Urinary bladder (tissue), 4 donors: ENCODE measurements at places on chromosomes 11 and 22.

DNA sequence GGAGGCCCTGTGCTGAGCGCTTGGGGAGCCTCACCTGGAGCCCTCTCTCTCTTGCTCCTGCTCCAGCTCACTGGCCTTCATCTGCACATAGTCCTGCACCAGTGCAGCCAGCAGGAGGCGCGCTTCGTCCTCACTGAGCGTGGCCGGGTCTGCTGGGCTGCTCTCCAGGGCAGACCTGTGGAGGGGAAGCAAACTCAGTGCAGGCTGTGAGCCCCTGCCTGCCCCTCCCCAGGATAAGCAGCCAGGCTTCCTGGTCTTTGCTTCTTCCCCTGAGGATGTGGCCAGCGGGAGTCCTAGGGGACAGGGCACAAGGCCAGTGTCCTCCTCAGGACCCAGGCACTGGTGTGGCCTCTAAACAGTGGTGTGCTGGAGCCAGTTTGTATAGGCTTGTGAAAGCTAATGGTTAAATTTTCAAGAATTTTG, 2.2 kb downstream of the CALCA start:
- no peak for DNase-seq

- no peak for DNase-seq
Measured at GRCh38 chr11:59574932-59575502, 40.6 kb downstream of the OSBP start.

GRCh38 chr11:131385763-131386390, 15.5 kb downstream of the NTM start:
- no peak for DNase-seq

DNA sequence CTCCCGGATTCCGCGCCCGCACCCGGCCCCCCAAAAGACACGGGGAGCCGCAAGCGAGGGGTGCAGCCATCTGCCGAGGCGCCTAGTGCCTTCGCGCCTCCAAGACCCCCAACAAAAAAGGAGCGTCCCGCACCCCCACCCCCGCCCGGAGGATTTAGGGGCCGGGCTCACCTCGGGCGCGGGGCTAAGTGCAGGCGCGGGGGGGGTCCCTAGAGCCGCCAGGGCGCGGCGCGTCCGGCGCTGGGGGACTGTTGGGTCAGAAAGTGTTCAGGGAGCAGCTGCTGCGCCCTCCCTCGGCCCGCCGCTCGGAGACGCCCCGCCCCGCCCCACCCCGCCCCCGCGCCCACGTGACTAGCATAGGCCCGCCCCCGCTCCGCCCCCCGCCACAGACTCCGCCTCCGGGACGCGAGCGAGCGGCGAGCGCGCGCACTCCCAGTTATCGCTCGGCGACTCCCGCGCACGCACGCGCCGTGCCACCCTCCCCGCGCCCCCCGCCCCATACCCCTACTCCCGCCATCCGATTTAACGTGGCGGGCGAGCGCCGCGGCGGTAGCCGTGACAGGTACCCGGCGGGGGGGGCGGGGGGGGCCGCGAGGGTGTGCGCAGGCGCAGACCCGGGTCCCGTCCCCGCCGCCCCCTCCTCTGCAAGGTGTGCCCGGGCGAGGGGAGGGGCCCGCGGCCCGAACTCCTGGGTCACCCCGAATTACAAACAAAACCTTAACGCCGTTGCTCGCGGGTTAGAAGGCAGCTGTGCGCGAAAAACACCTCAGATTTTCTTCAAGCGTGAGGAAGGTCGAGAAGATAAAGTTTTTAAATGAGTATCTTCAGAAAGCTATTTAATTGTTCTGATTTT, 56.2 kb downstream of the KCNJ4 start:
- DNase-seq, result no peak

DNA sequence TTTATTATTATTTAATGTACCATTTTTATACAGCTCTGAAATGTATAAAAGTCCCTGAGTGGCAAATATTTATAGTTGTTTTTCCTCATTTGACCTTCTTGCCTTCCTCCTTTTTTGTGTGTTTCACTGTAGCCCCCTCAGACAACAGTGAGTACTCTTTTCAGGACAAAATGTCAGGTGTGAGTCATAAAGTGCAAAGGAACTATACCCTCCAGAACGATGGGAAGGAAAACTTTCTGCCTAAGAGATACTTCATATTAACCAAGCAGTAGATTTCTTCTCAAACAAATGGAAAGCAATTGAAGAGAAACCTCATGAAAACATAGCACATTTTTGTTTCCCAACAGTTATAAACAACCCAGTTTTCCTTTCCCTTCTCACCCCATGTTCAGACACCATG, 16.1 kb upstream of the MS4A7 start:
- no peak for DNase-seq

DNA sequence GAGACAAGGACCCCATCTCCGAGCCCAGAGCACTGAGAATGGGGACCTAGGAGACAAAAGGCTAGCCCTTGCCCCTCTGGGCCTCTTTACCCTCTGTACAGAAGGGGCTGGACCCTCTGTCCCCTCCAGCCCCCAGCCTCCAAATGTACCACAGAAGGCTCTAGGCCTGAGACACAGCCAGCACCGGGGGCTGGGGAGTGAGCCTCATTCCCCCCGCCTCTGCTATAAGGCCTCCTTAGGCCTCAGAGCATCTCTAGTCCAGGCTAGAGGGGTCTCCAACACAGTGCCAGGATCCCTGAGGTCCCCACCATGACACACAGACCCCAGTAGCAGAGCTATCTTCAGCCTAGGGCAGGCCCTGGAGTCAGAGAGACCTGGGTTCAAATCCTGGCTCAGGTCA, 4.8 kb downstream of the SMTN start:
- no peak for DNase-seq

GRCh38 chr11:95455228-95455970, 224.4 kb upstream of the SESN3 start:
- no peak for DNase-seq

GRCh38 chr22:49824185-49824925, 3.3 kb downstream of the BRD1 start:
- no peak for DNase-seq

GRCh38 chr11:88482871-88483301, 145.3 kb upstream of the CTSC start:
- DNase-seq, result no peak

DNA sequence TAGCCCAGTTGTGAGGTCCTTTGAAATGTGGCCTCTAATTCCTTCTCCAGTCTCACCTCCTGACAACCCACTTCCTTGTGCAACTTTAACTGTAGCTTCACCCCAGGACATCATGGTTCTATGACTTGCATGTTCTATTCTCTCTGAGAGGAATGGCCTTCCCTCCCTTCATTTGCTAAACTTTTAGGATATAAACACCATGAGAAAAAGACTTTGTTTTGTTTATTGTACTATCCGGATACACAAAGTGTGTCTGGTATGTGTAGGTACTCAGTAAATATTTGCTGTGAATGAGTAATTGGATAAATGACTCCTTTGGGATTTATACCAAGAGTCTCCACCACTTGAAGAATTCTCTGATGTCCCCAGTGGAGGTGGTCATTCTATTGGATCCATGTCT, 547.6 kb downstream of the INSC start:
- no peak for DNase-seq

GRCh38 chr11:10651656-10652361, 41.7 kb downstream of the IRAG1 start:
- no peak for DNase-seq

DNA sequence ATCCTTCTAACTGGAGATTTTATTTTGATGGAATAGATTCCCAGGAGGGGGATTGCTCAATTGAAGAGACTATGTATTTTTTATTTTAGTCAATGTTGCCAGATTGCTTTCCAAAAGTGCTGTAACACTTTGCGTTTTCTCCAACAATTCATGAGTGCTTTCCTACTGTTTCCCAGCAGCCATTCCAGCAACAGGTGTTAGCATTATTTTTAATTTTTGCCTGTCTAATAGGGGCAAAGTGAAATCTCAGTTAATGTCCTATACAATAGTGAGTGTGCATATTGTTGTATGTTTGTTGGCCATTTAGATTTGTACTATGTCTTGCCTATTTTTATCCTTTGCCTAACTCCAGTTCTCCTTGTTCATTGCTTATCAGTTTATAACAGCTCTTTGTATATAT, 12.1 kb upstream of the CACNG2 start:
- DNase-seq, result no peak

DNA sequence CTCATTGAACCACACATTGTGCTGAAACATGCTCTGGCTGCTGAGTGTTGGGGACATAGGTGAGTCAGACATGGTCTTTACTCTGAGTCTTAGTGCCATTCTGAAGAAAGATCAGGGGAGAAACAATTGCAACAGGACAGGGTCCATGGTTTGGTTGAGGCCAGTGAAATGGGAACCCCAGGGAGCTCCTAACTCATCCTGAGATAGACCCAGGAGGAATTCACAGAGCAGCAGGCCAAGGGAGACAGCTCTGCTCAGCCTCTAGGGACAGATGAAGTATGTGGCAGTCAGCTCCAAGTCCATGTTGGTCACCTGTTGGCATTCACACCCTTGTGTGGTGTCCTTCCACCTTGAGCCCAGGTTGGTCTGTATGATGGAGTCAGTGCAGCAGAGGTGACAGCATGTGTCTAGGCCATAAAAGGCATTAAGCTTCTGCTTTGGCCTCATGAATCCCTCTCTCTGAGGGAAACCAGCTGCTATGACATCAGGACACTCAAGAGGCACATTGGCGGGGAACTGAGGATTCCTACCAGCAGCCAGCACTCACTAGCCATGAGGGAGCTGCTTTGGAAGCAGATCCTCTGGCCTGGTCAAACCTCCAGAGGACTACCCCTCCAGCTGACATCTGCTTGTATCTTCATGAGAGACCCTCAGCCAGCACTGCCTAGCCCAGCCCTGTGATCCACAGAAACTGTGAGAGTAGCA, 50.3 kb upstream of the MYEOV start:
- DNase-seq, result no peak

- no peak for DNase-seq
Measured at GRCh38 chr11:13332124-13332523, 54.5 kb downstream of the BMAL1 start.

- no peak for DNase-seq
Measured at GRCh38 chr11:113198972-113199661, 115.3 kb upstream of the TTC12 start.

- no peak for DNase-seq
Measured at GRCh38 chr11:86418917-86419316, 44.2 kb downstream of the CCDC81 start.

DNA sequence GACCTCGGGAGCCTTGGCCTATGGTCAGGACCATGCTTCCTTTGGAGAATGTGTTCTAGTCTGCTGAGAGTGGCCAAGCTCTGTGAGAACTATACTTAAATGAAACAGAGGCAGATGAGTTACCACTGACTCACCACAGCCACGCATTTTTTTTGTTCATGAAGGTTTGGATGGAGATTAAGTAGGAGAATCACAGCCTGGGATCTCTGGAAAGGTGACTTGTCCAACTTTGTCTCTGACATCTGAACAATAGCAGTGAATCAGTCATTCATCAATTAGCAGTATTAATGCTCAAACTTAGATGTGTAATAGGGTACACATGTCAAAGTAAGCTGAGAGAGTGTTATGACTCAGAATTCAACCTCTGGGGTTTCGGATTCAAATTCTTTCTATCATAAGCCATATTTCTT, 100.7 kb upstream of the ANO3 start:
- DNase-seq, result no peak

DNA sequence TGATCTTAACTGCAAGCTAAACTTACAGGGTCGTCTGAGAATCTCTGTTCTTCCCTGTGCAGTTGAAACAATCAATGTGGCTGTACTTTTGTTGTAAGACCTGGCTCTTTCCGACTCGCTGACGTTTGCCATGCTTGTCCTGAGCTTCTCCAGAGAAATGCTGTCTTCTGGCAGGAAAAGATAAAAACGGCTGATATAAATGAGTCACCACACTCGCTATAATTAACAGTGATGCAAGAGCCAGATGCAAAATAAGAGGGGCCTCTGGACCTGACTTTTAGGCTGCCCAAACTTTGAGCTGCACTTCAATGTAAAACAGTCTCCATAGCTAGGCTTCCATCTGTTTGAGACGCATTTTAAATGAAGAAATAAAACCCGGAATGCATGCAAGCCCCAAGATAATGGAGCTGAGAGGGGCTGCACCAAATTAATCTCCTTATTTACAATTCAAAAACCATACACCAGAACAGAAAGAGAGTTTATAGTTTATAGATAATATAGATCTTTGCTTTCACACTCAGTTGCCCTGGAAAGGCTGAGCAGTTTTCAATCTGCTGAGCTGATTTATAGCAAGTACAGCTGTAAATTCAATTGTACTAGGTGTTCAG, 48.5 kb downstream of the WT1 start:
- DNase-seq, result no peak

DNA sequence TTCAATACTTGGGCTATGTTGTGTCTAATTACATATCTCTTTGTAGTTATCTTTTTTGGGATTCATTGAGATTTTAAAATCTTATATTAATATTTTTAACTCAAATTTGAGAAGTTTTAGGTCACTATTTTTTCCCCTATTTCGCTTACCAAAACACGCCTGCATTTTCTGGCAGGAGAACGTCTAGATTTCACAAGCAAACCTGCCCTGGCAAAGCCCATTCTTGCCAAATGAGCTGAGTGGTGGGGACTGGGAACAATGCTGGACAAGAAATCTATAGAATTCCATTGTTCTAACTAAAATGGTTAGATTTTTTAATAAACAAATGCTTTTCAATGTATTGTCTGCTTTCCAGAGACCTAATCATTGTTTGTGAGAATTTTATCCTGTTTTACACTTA, 1283.7 kb upstream of the RAG2 start:
- DNase-seq, result no peak

DNA sequence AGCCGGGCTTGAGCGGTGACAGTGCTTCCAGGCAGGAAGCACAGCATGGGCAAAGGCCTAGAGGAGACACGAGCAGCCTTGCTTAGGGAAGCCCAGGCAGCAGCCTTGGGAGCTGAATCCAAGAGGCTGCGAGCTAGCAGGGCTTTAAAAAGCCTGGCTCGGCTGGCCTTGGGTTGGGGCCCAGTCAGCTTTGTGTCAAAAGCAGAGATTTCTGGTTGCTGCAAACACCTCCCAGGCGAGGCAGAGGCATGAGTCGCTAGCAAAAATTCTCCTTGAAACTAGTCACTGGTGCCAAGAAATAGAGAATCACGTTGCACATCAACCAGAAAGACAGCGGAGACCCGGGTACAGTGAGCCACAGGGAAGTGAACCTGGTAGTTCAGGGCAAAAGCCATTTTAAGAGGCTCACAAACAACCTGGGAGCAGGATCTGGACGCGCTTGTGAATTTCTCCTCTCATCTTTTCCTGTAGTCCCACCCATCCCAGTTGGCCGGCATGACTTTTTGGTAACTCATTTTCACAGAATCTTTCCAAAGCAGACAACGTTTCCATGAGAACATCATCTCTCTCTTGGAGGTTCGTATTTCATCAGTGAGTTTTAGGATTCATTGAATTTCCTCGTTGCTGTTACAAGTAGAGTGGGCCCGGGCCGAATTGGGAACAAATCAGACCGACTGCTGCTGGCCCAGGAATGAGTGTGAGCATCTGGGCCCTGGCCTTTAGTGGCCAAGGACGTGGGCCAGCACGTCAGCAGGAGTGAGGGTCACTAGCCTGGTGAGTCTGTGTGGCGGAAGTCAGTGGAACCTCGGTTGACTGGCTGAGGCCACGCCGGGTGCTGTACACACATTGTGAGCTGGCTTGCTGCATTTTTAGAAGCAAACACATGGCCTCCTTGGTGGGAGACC, 16.4 kb upstream of the FGF4 start:
- peak; percentile 20 for DNase-seq

DNA sequence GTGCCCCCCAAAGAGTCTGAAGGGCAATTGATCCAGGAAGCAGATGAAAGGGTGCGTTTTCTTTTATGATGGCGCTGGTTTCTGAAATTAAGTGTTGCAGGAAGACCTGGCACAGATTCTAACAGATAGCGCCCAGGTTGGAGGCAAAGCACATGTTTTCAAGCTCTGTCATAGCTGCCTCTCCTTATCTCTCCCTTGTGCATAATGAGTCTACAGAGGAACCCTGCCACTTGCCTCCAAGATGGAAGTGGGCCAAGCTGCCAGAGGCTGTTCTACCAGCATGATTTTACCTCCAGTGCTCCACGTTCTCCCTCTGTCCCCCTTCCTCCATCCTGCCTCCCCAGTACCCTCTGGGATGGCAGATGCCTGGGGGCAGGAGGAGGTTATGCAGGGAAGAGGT, 30.0 kb upstream of the TLCD5 start:
- no peak for DNase-seq
